Naive thymus-derived CD4-positive, alpha-beta T cell (primary cell): ENCODE measurements at places on chromosomes 11 and 22. TPM values are rescaled to one million over a fixed set of nuclear protein-coding genes. Genes with fewer than 3 reads are reported as not detected.

- no peak for DNase-seq
These were observed 2.9 kb downstream of the FAM118B start for GRCh38 chr11:126214441-126214840.

- DNase-seq: peak; percentile 2
These were observed 122.5 kb downstream of the KCNQ1OT1 start for GRCh38 chr11:2577031-2577990.

- no peak for DNase-seq
These were observed 11.0 kb downstream of the DDB2 start for GRCh38 chr11:47225552-47226400.

GRCh38 chr11:125270711-125271110 lies 106.2 kb downstream of the PKNOX2 start:
- DNase-seq: no peak

DNA sequence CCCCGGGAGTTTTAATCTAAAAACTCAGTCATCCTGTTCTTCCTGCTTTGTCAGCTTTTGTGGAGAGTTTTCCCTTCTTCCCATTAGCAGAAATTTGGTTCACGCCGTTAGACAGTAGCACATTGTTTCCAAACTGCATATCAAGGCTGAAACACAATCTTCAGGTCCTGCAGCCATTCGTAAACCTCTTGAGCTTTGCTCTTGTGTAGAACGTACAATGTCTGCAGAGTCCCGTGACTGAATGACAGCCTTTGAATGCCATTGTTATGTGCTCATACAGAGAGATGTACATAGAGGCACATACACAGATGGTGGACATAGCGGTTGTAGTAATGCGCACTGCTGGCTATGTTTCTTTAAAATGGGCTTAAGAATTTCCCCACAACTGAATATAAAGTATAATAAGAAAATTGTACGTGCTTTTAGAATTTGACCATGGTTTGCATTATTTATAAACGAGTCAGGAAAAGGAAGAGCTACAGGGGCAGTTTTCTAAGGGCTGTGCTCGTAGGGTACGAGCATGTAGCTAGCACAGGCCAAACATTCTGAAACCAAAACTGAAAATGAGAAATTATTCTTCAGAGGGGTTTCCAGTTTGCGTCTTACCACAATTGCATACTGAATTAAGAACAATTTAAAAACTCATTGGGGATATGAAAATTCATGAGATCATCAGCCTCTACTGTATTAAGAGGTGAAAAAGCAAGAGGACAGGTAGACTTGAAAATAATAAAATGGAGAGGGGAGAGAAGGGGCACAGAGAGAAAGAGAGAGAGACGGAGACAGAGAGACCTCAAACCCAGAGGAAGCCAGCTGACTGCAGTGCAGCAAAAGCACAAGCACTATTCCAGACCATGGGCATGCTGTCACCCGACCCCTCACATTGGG lies 310.1 kb downstream of the CADM1 start:
- DNase-seq: no peak

GRCh38 chr11:100637706-100638105 lies 49.4 kb upstream of the ARHGAP42 start:
- DNase-seq: no peak

DNA sequence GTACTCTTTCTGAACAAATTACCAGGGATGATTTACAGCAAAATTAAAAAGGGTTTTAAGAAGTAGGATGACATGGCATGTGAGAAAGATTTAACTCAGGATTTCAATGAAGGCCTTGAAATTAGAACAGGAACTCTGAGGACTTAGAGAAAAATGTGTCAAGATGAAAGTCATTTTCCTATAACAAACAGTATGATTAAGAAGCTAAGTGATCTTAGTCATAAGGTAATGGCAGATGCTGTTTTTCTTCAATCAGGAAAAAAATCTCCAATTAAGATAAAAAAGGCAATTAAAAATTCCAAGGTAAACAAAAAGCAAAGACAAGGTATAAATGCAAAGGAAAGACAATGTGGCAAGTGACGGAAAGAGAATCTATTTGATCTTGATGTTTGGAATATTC lies 73.5 kb downstream of the GAB2 start:
- no peak for DNase-seq

DNA sequence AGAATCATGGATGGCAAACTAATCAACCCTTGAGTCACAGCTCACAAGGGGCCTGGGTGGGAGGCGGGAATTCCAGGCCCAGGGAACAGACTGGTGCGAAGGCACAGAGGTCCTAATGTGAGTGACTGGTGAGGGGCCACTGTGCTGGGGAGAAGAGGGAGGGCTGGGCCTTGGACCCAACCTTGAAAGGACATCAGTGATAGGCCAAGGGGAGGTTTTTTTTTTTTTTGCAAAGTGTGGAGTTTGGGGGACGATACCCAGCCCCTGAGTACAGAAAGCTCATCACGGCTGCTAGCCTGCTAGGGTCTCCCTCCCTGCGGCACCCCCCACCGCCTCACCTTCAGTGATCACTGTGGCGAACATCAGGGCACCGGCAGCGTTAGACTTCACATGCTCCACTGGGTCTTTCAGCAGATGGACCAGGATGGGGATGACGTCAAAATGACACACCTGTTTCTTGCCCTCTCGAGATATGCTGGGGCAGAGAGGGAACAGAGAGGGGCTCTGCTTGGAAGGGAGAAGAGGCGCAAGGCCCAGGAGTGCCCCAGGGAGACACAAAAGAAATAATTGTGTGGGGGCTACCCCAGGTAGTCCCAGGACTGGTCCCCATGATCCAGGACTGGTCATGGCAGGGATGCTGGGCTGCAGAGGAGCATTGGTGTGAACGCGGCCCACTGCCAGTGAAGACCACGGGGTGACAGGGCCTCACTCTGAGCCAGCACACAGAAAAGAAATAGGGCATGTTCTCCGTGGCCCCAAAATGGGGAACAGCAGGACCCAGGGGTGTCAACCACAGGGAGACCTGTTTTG lies 8.6 kb upstream of the GNAZ start:
- DNase-seq: no peak

- DNase-seq: no peak
These were observed 31.9 kb downstream of the RRAS2 start for GRCh38 chr11:14327116-14327515.

DNA sequence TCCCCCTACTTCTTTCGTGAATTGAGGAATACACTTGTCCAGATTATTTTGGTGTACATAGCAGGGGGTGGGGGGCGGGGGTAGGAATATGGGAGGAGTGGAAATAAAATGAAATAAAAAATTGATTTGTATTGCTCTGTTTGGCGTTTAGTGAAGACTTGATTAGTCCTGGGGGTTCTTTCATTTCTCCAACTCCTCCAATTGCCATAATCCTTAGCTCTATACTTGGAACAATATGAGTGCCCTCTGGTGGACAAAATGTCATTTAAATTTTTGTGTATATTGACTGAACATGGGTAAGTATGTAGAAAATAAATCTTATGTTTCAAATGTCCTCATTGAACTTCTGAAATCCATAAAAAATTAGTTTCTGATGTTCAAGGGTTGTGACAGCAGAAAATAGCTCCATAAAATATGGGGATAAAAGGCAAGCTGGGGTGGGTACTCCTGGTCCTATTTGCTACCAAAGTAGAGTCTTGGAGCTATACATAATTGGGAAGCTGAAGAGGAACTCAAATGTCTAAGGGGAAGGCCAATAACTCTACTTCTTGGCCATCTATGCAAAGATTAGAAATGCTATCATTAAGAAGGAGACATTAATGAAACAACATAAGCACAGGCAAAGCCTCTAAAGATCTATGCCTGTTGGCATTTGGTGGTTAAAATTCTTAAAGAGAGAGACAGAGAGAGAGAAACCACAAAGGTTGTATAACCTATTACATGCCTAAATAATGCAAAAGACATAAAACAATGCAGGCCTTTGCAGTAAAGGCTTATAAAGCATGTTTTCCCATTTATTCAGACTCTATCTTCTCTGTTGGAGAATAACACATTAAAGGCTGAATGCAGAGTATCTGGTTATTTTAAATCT lies 421.6 kb downstream of the METTL15 start:
- no peak for DNase-seq

Gene GNAZ
- total RNA-seq: 0.12 and 0.23 TPM in 2 replicates

Gene DEUP1
- total RNA-seq: not detected in 2 replicates

GRCh38 chr11:80686889-80687288 lies 1246.1 kb upstream of the TENM4 start:
- no peak for DNase-seq
